Muscle of back (tissue), 13 donors: ENCODE measurements at places on chromosomes 6 and 20.

GRCh38 chr6:118813775-118814174 lies 80.2 kb upstream of the ASF1A start:
- DNase-seq = no peak

GRCh38 chr6:140168365-140168764 lies 793.9 kb upstream of the CITED2 start:
- no peak for DNase-seq

- DNase-seq = no peak
Measured at GRCh38 chr6:142838821-142839685, 105.9 kb downstream of the HIVEP2 start.

GRCh38 chr20:50146732-50147662 lies 6.5 kb downstream of the PEDS1 start:
- DNase-seq = no peak

DNA sequence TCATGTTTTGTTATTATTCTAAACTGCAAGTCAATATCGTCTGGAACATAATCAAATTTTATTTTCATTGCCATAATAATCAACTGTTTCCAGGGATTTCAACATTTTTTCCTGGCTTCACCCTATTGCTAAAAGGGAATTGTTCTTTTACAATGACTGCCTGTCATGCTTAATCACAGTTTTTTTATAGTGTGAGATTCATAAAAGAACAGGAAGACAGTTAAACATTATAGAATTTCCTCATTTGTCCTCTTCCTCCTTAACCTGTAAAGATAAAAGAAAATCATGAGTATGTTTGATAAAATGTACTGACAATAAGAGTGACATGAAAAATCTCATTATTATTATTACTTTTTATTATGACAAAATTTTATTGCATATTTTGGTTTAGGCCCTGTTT lies 73.3 kb upstream of the CENPW start:
- no peak for DNase-seq

- DNase-seq = no peak
Measured at GRCh38 chr6:49001856-49002541, 461.1 kb downstream of the MMUT start.

GRCh38 chr6:168388641-168389633 lies 52.0 kb upstream of the SMOC2 start:
- no peak for DNase-seq

DNA sequence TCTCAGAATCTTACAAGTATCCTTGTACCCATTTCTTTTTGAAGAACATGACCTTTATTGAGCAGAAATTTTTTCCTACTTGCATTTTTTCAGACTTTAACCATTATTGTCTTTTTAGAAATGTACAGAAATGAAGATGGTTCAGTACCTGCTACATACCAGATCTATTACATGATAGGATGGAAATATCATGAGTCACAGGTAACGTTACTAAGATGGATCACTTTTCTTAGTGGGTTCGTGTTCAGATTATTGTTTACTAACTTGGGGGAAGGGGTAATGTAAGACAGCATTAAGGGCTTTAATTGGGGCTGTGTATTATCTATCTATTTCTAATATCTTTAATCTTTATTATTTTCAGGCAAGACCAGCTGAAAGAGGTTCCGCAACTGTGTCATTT lies 31.9 kb downstream of the NDUFAF5 start:
- no peak for DNase-seq

DNA sequence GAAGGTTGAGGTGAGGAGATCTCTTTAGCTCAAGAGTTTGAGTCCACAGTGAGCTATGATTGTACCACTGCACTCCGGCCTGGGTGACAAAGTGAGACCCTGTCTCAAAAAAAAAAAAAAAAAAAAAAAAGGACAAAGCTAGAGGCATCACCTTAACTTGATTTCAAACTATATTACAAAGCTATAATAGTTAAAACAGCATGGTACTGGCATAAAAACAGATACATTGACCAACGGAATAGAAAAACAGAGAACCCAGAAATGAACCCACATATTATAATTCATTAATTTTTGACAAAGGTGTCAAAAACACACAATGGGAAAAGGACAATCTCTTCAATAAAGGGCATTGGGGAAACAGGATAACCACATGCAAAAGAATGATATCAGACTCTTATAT lies 50.8 kb upstream of the MBOAT1 start:
- no peak for DNase-seq

DNA sequence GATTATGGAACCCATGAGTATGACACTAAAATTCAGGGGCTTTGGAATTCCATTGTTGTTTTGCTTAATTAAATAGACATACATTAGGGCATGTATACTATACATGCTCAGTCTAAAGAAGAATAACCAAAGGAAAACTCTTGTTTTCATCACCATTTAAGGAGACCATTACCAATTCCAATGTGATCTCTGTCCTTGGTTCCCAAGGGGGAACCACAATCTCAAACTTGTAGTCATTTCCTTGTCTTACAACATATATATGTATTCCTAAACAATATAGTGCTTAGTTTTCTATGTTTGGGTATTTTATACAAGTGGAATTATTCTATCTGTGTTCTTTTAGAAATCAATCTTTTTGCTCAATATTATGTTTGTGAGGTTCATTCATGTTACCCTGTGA lies 49.2 kb downstream of the IL20RA start:
- DNase-seq = no peak

- no peak for DNase-seq
Measured at GRCh38 chr6:155272353-155273232, 8.8 kb downstream of the CLDN20 start.

GRCh38 chr20:36228770-36229169 lies 7.5 kb upstream of the AAR2 start:
- no peak for DNase-seq

- DNase-seq = no peak
Measured at GRCh38 chr6:127102299-127102698, 16.2 kb upstream of the RSPO3 start.

- DNase-seq = no peak
Measured at GRCh38 chr20:45229264-45230056, 8.3 kb downstream of the SEMG2 start.

GRCh38 chr6:88111991-88112390 lies 54.2 kb downstream of the CNR1 start:
- no peak for DNase-seq

GRCh38 chr20:59300333-59301081 lies at the start of gene EDN3:
Gene EDN3, plus strand, starts transcription at chr20:59300611. Its CDS starts 202 bp downstream, at chr20:59300813.
- DNase-seq = no peak

DNA sequence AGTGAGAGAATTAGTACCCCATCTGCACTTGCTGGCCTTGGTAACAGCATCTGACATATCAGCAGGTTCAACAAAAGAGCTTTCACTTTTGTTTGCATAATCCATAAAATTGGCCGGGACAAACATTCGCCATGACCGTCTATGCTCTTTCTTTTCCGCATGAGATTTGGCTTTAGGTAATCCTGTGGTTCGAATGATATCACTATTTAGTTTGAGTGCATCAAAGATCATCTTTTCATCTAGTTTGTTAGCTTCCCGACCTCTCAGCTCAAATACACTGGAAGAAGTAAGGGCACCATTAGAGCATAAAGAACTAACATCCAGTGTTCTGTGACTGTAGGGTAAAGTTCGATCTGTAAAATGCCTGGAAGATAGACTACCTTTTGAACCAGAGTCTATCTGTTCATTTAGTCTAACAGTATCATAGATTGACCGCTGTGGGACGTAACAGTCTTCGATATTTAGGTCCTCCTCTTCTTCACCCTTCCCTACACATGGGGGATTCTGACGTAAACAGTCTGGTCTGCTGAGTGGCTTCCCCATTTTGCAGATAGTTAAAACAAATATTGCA lies 101.6 kb downstream of the DST start:
- DNase-seq = peak; percentile 72

DNA sequence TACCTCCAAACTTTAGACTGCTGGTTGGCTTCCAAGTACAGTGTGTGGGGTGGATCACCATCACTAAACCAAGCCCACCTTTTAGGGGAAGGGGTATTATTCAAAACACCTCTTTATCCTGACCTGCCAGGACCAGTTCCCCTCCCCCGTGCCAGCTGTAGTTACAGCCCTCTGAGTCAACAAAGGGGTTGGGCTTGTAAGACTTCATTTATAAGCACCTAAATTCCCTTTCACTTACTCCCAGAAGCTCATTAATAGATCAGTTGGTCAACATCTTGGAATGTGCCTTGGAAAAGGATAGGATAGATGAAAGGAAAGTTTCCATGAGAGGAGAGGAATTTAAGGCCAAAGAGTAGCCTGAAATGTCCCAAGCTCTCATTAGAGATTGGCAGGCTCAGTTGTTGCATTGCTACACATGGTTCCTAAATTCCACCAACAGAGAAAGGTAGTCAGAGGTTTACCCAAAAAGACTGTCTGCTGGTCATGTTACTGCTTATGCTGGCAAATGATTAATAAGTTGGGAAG lies 59.2 kb downstream of the TNFAIP3 start:
- peak; percentile 87 for DNase-seq

- no peak for DNase-seq
Measured at GRCh38 chr20:34016736-34017135, 23.0 kb downstream of the RALY start.

DNA sequence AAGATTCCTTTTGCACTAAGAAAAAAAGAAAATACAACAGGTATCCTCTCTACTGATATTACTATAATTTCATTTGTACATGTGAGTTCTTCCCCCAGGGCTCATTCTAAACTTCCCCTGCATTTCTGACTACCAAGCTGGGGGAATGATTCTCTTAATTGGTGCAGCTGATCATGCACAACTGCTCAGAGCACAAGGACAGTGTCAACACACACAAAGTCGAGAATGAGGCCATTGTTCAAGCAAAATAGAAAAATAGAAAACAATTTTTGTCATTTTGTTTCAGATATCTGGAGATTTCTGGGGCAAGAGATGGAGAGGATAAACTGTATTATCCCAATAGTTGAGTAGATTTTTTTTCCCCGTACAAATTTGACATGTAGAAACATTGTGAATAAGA lies 236.3 kb downstream of the HAO1 start:
- DNase-seq = no peak

- no peak for DNase-seq
Measured at GRCh38 chr20:50819349-50819748, 24.5 kb downstream of the BCAS4 start.

GRCh38 chr20:34222208-34222607 lies 19.0 kb upstream of the ASIP start:
- no peak for DNase-seq

GRCh38 chr20:1897541-1897940 lies 2.3 kb downstream of the SIRPA start:
- DNase-seq = peak; percentile 37

DNA sequence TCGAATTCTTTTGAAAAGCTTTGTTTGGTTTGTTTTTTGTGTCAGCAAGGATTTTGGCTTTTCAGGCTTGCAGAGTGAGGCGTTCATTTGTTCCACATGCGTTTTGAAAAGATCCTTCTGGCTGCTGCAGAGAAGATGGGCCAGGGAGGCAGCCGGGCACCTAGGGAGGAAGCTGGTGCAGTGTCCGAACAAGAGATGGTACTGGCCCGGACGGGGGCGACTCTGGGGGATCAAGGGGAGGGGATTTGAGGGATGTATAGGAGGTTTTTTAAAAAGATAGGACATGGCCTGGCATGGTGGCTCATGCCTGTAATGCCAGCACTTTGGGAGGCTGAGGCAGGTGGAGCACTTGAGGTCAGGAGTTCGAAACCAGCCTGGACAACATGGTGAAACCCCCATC lies 55.3 kb downstream of the DLGAP4 start:
- no peak for DNase-seq
